Stimulated activated CD4-positive, alpha-beta T cell treated with anti-CD3 and anti-CD28 coated beads, Interleukin-4, amount 100 ng/mL, for 48 hours (primary cell): ENCODE measurements at places on chromosomes 6 and 20.

DNA sequence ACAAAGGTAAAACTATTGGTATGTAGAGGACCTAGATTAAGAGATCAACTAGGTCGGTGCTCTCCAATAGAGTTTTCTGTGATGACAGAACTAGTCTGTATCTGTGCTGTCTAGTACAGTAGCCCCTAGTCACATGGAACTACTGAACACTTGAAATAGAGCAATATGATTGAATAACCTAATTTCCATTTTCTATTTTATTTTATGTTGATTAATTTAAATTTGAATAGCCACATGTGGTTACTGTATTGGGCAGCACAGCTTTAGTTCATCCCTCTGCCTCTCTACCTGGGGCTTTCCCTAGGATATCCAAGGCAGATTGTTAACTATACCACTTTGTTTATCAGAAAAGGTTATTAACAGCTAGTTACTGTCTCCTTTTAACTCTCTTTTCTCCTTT is 27.0 kb downstream of the FILIP1 start:
- no peak for DNase-seq

GRCh38 chr20:47799116-47799715 is 13.9 kb upstream of the SULF2 start:
- no peak for DNase-seq

DNA sequence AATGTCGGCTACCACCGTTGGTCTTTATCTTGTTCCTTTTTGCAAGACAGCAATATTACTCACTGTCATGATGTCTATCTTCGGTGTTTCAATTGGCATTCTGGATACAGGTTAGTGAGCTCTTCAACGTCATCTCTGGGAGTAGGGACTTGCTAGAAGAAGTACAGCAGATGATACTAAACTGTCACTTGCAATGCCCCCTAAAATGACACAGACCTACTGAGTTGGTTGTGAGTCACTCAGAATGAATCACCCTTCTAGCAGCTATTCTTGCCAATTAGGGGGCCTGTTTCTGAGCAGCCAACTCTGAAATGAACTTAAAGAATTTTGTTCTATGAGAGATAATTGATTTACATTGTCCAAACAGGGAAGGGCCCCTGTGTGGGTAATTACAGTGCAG is 176.5 kb downstream of the SLC16A10 start:
- no peak for DNase-seq

GRCh38 chr6:132698608-132699007 is 15.2 kb downstream of the VNN1 start:
- DNase-seq, result no peak

DNA sequence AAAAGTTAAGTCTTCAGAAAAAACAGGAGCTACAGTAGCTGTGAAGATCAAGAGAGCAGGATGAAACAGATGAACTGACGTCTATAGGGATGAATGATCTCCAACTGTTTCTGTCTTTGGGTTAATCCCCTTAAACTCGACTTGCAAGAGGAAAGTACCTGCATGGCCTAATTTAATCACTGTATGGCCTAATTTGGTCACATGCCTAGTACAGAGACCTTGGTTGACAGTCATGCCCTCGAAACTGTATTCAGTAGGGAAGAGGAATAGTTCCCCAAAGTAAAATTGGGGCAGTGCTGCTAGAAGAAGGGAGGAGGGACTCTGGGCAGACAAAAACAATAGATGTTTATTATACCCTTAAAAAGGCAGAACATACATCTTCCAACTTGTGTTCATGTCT is 10.0 kb upstream of the SMAP1 start:
- DNase-seq, result no peak

- DNase-seq, result no peak
Observed at GRCh38 chr20:18103497-18103896, 34.2 kb upstream of the KAT14 start.

- DNase-seq, result no peak
Observed at GRCh38 chr6:108707328-108707976, 140.8 kb upstream of the ARMC2 start.
